Stimulated activated CD4-positive, alpha-beta T cell treated with anti-CD3 and anti-CD28 coated beads, Interleukin-1b, Interleukin-23, amount 100 ng/mL, for 48 hours (primary cell): ENCODE measurements at places on chromosomes 1 and 21.

DNA sequence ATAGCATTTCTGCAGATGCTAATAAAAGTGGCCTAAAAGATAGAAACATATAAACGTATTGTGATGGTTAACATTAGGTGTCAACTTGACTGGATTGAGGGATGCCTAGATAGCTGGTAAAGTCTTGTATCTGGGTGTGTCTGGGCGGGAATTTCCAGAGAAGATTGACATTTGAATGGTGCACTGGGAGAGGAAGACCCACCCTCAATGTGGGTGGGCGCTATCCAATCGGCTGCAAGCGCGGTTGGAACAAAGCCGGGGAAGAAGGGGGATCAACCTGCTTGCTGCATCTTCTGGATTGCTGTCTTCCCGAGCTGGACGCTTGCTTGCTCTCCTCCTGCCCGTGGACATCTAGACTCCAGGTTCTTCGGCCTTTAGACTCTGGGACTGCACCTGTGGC, 114.0 kb upstream of the ZNF644 start:
- no peak for DNase-seq

- no peak for DNase-seq
Measured at GRCh38 chr1:109170035-109170764, 43.5 kb upstream of the SARS1 start.

DNA sequence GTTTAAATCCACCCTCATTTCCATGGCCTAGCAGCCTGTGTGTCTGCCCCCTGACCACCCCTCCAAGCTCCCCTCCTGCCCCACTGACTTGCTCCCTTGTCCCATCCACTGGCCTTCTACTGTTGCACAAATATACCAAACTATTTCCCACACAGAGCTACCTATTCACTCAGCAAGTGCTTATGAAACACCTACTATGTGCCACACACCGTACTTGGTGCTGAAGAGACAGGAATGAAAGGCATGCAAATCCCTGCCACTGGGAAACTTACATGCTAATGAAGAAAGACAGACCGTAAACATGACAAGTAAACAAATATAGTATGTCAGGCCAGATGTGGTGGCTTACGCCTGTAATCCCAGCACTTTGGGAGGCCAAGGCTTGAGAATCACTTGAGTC, 49.9 kb upstream of the CAPZB start:
- DNase-seq = no peak

GRCh38 chr1:94543893-94544635, 2.5 kb upstream of the F3 start:
- no peak for DNase-seq

GRCh38 chr1:232372841-232373440, 257.0 kb downstream of the SIPA1L2 start:
- DNase-seq = no peak

DNA sequence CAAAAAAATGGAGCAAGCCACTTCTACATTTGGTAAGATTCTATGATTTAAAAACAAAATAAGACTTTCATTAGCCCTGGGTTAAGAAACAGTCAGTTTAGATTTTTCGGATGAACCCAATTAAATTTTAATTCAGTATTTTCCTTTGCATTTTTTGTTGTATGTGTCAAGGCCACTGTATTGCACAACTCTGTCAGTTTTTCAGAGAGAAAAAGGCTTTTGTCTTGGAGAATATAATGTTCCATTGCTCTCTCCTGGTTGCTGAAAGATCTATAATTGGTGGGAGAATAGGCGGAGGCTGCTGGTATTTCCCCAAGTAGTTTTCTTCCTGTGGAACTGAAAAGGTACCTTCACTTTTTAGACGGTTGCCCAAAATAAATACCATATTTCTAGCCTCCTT, 84.6 kb downstream of the NEGR1 start:
- no peak for DNase-seq

- no peak for DNase-seq
Measured at GRCh38 chr1:207009182-207009850, 23.2 kb downstream of the C1orf116 start.

GRCh38 chr1:54253480-54253879, 53.5 kb downstream of the MRPL37 start:
- no peak for DNase-seq
